Stimulated activated CD4-positive, alpha-beta T cell treated with anti-CD3 and anti-CD28 coated beads, Interleukin-4, amount 100 ng/mL, for 24 hours (primary cell): ENCODE measurements at places on chromosomes 12 and 14.

DNA sequence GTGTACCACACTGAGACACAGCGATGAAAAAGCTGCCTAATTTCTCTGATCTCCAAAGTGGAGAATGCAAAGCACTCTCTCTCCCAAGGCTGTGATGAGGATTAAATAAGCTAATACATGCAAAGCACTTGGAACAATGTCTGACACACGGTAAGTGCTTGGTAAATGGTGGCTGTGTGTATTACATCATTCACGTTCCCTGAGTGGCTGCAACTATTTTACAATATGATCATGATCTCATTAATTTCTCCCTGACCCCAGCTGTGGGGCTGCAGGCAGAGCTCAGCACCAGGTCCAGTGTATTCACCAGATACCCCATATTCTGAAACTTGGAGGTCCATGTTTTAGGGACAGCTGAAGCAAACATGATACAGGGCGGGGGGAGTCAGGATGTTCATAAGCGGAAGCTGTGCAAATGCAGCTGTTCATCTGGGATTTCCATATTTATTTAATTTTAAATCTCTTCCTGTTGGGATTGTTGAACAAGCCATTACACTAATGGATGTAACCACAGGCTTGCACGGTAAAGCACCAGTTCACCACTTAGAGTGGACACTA is 106.4 kb downstream of the CCDC60 start:
- DNase-seq = no peak

- DNase-seq = no peak
Observed at GRCh38 chr12:30108666-30109065, 324.9 kb upstream of the TMTC1 start.

DNA sequence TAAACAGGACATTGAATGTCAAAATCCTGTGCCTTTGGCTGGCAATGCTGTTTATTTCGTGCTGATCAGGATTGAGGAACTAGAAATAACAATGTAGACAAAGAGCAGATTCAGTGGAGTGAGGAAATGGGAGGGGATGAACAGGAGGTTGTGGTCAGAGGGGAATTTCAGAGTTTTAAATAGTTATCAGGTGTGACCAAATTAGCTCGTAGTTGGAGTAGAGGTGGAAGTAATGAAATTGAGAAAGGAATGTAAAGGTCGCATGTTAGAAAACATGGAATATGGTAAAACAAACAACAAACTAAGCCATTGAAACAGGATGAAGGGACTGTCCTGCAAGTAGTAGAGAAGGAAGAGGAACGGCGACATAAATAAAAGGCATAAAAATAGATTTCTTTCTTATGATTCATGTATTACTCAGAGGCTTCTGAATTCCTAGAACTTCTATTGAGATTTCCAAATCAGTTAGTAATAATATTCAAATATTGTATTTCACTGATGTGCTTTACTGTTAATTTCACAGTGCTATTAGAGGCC is 9.5 kb upstream of the SAV1 start:
- no peak for DNase-seq

DNA sequence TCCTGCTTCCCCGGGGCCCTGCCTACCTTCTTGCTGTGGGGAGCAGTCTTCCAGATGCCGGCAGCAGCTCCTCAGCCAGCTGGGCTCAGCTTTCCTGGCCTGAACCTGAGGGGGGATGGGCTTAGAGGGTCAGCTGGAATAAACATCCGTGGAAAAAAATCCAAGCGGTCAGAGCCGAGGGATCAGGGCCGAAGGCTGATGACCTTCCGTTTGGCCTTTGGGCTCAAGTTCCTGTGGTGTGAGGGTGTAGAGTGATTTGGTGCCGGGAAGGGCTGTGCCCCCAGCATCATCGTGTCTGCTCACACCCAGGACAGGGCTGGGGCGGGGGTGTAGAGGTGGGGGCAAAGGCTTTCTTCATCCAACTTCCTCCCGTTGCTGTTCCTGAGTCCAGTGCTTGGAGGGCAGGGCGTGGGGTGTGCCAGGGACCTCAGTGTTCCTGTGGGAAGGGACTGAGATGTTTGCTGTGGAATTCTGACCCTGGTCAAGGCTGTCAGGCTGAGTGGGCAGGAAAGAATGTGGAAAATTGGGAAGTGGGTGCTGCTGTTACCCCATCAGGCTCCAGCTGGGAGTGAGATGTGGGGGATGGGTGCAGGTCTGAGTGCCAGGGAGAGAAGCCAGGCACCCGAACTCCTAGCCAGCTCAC is 2.6 kb downstream of the SMIM41 start:
- no peak for DNase-seq

DNA sequence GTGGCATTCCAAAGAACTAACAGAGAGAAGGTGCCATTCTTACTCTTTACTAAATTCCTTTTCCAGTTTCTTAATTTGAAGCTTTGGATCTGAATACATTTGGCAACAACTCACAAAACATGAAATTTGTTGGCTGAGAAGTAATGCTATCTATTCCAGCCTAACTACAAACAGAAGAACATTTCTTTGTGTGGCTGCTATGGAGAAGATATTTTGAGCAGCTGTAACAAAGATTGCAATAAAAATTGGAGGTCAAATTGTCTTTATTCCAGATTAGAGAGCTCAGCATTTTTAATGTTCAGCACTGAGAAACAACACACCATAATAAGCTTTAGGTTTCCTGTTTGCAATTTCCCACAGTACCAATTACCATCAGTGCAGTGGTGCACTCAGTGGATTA is 835.8 kb upstream of the FLRT2 start:
- DNase-seq = no peak

DNA sequence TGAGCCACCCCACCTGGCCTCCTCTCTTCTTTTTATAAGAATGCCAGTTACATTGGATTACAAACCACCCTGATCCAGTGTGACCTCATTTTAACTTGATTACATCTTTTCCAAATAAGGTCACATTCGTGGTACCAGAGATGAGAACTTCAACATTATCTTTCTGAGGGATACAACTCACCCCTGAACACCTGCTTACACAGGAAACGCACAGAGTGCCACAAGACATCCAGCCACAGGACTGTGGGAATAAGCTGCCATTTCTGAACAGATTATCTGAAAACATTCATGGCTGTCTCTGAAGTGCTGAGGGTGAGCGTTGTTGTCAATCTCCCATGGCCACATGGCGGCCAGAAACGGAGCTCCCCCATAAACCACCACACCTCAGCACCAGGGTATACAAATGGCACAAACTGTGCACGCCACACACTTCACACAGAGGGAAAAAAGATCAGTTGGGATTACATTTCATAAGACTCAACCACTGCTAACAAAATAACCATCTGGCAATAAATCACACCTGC is 23.7 kb downstream of the FOXN3 start:
- no peak for DNase-seq

DNA sequence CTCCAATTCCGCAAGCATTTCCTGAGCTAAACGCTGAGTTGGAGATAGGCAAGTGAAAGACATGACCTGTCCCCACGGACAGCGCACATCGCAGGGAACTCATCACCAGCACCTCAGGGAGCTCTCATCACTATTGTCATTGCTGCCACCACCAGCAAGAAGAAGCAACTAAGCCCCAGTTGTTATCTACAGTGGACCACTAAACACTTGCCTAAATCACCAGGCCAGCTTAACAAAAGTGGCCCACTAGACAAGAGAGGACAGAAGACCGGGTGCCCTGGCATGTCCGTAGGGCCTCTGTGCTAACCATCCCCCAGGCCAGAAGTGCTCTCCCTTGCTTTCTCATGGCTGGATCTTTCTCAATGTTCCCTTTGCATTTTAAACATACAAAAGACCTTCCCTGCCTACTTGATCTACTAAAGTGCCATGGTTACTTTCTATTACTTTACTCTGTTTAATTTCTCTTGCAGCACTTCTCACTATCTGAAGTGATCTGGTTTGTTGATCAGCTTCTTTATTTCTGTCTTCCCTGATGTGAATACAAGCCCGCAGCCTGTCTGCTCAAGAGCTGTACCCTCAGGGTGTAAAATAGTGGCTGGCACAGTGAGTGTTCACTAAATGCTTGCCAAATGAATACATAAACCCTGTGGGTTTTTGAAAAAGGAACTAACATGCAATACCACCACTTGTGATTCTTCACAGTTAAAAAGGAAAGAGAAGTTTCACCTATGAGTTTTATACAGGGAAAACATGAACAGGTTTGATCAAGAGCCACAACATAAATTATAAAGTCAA is 60.9 kb upstream of the RFLNA start:
- DNase-seq = no peak

DNA sequence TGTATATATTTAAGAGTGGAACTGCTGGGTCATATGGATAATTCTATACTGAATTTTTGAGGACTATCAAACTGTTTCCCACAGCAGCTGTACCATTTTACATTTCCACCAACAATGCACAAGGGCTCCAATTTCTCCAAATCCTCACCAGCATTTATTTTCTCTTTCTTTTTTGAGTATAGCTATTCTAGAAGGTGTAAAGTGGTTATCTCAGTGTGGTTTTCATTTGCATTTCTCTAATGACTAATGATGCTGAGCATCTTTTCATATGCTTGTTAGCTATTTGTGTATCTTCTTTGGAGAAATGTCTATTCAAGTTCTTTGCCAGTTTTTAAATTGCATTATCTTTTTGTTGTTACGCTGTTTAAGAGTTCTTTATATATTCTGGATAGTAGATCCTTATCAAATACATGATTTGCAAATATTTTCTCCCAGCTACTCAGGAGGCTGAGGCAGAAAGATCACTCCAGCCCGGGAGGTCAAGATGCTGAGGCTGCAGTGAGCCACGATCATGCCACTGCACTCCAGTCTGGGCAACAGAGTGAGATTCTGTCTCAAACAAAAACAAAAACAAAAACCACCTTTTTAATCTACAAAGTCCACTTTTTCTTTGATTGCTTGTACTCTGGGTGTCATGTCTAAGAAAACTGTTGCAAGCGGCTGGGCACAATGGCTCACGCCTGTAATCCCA is 32.8 kb downstream of the GTF2A1 start:
- DNase-seq = no peak

DNA sequence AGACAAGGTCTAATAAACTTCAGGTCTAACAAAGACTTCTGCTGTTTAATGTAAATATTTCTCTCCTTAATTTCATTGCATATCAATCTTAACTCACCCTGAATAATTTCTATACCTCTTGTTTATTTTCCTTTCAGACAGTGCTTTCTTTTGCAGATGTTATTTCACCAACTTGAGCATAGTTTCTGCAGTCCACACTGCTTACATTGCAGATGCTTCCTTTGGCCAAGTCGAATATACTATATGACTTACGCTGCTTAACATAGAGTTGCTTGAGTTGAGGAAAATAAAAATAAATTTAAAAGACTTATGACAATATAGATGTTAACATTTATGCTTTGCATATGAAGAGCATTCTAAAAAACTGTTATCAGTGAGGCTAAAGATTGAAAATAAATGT is 217.7 kb downstream of the PTPRO start:
- no peak for DNase-seq

DNA sequence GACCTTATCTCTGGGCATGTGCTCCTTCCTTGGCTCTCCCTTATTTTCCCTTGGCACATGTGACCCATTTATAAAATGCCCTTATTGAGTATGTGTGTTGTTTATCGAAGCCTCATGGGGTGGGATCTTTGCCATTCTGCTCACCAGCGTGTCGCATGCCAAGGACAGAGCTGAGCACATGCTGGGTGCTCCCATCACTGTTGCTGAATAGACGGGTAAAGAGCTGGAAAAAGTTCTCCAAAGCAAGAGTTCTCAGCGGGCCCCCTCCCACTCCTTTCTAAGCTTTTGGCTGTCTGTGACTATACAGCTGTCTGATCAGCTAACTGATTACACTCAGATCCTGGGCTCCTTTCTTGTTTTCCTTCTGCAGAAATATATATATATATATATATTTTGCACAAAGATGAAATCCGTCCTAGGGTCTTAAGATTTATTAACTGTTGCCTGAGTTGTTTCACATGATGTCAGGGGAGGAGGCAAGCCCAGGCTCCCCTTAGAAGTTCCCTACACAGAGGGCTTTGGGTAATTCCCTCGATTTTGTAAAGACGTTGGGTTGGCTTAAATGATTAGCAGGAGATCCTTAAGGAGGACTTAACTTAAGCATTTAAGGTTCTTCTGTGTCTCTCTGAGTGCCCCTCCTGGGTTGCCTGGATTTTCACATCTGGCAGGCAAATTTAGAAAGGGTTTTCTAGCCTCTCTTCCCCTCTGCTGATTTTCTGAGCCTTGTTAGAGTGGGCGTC is 71.6 kb downstream of the TMEM132C start:
- DNase-seq = no peak

GRCh38 chr14:53532853-53533252 is 379.7 kb upstream of the DDHD1 start:
- no peak for DNase-seq

DNA sequence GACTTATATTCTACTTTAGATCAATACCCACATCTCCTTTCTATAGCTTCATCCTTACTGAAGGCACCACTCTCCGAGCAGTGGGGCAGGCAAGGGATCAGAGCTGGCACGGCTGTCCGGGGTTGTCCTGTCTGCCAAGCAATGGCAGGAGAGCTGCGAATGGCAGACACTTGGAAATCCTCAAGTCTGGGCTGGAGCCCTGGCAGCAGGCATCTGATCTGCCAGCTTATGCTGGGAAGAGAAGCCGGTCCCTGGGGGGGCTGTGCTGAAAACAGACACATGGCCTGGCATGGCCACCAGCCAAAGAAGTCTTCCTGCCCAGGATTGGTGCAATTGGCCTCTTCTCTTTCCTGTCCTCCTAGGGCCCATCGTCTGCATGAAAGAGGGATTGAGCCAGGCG is 280.2 kb upstream of the PWP1 start:
- no peak for DNase-seq

- peak; percentile 75 for DNase-seq
Observed at GRCh38 chr12:104219908-104220404, 4.4 kb downstream of the TXNRD1 start.

GRCh38 chr14:61101803-61102548 is 120.9 kb downstream of the SLC38A6 start:
- no peak for DNase-seq

DNA sequence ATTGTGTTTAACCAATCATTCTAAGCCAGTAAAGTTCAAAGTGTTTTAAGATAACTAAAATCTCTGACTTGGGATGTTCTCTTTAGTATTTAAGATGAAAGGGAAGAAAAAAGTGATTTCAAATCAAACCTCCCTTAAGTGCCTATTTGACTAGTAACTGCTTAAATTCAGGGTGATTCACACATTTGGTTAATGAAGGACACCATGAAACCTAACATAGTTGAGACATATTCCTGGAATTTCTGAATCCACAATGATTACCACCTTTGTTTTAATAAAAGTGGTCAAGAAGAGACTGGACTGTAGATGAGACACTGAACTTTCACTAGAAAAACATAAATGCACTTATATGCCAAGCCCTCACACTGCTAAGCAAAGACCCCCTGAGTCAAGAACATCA is 138.7 kb downstream of the MED13L start:
- no peak for DNase-seq

- DNase-seq = no peak
Observed at GRCh38 chr12:125440399-125440798, 375.2 kb downstream of the AACS start.

GRCh38 chr14:24665440-24665991 is 31.5 kb upstream of the GZMB start:
- DNase-seq = peak; percentile 40

- DNase-seq = no peak
Observed at GRCh38 chr12:9883175-9883574, 1.9 kb downstream of the KLRF2 start.
